ENCODE measurements at places on chromosomes 3 and 15.

DNA sequence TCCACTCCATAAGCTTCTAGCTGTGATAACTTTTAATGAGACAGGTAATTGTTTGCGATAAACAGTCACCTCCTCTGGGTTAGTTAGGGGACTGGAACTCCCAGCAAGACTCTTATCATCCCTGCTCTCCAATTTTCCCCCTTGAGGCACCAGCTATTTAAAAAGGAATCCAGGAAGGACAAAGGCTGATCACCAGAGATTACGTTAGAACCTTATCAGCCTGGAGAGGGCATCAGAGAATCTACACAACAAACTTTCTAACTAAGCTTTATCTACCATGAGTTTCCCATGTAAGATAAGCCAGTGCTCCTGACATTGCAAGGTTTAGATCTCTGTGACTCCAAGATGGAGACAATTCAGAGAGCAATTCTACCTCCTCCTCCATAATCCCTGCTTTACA lies 31.3 kb downstream of the GPR176 start:
- no peak for DNase-seq

DNA sequence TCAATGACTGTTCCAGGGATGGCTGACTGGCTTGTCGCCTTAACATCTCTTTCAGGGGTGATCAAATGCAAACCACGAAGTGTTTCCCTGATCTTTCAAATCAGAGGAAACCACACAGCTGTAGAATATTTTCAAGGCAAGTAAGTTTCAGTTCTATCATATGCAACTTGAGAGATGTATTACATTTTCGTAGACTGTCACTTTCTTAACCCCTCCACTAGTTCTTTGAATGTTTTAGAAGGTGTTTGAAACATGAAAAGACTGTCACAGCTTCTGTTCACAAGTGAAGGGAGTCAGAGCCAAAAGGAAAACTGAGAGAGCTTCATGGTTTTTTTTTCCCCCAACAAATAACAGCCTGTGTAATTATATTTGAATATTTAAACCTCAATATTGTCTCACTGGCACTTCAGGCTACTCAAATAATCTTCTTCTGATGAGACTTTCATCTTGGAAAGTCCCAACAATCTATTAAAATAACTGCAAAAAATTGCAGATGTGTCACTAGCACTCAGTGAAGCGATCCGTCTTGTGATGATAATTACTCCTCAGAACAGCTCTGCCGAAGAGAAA lies 25.9 kb upstream of the CAPN7 start:
- no peak for DNase-seq

GRCh38 chr3:13477943-13478342 lies 2.2 kb upstream of the HDAC11 start:
- no peak for DNase-seq

DNA sequence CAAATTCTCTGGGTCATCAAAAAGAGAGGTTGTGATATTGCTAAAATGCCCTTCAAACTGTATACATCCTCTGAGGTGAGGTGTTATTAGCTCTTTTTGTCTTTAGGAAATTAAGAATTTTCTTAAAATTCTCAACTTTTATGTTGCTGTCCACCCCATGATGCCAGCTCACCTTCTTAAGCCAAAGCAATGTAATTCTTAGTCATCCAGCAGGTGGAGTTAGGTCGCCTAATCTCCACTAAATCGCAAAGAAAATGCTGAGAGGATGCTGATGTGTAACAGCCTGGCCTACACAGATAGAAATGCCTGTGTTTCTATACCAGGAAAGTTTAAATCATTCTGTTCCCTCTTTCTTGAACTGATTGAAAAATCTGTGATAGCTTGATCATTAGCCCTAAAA lies 770.2 kb upstream of the ALCAM start:
- DNase-seq = no peak

DNA sequence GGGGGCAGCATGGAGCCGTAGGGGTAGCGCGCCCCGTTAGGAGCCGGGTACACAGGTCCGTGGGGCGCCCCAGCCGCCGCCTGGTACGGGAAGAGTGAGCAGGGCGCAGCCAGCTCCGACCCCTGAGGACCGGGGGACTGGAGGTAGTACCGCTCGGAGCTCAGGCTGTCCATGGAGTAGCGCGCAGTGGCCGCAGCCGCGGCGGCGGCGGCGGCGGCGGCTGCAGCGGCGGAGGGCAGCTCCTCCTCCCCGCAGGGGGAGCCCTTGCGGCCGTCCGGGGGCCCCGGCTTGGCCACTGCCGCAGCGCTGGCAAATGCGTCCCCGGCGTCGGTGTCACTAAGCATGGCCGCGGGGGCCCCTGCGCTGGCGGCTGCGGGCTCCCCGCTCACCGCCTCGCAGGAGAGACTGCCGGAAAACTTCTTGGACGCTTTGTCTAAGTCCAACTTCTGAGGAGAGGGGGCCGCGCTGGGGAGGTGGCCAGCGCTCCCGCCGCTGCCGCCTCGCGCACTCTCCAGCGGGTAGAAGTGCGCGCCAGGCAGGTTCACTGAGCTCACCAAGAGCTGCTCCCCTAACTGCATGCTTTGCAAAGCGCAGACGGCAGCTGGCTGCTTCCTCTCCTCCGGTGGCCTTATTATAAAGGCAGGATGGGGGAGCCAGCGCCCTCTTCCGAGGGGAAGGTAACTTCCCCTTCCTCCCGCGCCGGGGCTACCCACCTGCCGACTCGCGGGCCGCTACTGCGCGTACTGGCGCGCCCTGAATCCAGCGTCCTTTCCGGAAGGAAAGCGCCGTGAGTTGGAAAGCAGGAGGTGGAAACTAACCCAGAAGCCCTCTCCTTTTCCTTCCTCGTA lies at the start of gene EOMES:
Gene EOMES, minus strand, starts transcription at position 607 of the 848 bp plus-strand sequence. Its CDS starts 29 bp downstream, at position 578.
- DNase-seq = no peak

- DNase-seq = no peak
Measured at GRCh38 chr15:74829991-74830390, 3.6 kb downstream of the CPLX3 start.

- no peak for DNase-seq
Measured at GRCh38 chr3:16534640-16535262, 21.3 kb upstream of the RFTN1 start.

DNA sequence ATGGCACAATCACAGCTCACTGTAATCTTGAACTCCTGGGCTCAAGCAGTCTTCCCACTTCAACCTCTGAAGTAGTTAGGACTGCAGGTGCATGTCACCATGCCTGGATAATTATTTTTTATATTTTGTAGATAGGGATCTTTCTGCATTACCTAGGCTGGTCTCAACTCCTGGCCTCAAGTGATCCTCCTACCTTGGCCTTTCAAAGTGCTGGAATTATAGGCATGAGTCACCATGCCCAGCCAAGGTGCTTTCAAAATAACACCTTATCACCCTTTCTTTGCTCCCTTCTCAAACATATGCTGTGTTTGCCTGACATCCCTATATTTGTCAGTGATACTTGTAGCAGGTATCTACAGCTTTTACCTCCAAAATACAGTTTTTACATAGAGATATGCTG lies 242.0 kb upstream of the ARRDC4 start:
- DNase-seq = no peak

DNA sequence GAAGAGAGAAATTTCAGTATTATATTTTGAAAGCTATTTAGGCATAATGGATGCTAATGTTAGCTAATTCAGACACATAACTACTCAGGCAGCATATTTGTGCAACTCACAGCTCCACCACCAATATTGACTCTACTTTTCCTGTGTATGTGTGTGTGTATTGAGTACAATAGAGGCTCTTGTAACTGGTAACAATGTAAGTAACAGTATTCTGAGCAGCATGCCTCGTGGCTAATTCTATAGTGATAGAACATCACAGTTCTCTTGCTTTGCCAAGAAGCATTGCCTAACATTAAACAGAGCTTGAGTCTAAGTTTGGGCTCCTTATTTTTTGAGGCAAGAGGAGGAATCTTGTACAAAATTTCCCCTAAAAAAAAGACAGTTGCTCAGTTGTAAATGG lies 98.6 kb upstream of the ARHGEF26 start:
- DNase-seq = no peak

GRCh38 chr3:153734777-153735551 lies 386.2 kb upstream of the ARHGEF26 start:
- DNase-seq = no peak

GRCh38 chr3:98890181-98890835 lies 11.2 kb downstream of the DCBLD2 start:
- no peak for DNase-seq

- no peak for DNase-seq
Measured at GRCh38 chr3:195133013-195133412, 137.9 kb downstream of the XXYLT1 start.

GRCh38 chr3:30611613-30612436 lies 5.4 kb downstream of the TGFBR2 start:
- no peak for DNase-seq

DNA sequence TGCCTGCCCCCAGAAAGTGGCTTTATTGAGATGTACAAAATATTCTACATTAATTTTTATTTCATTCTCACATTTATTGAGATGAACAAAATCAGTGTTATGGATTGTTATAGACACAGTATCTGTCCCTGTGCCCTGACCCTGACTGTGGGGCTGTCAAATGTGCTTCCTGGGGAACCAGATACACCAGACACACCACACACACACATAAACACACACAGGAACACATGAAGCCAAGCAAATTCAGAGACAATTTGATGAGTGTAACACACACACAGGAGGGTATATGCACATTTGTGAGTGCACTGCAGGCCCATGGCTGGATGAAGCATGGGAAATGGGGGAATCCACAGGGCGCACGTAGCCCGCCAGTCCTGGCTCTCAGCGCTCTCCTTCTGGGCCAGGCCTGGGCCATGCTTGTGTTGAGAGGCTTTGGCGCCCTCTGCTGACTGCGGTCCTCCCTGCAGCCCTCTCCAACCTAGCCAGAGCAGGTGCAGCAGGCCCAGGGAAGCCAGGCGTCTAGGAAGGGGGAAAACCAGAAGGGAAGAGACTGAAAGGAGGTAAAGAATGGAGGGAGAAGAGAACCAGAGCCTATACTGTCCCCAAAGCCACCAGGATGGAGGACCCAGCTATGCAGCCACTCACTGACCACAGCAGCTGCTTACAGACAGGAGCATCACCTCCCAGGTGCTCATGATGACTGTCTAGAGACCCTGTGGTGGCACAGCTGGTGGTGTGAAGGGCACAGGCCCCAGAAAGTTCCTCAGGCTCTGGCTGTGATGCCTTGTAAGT lies 18.0 kb upstream of the LOXL1 start:
- DNase-seq = peak; percentile 76

- DNase-seq = no peak
Measured at GRCh38 chr15:40290918-40291574, 8.2 kb upstream of the ANKRD63 start.
